ENCODE measurements at places on chromosomes 2 and 18.

- DNase-seq, result no peak
These were observed 20.4 kb downstream of the CNOT11 start for GRCh38 chr2:101273056-101273455.

DNA sequence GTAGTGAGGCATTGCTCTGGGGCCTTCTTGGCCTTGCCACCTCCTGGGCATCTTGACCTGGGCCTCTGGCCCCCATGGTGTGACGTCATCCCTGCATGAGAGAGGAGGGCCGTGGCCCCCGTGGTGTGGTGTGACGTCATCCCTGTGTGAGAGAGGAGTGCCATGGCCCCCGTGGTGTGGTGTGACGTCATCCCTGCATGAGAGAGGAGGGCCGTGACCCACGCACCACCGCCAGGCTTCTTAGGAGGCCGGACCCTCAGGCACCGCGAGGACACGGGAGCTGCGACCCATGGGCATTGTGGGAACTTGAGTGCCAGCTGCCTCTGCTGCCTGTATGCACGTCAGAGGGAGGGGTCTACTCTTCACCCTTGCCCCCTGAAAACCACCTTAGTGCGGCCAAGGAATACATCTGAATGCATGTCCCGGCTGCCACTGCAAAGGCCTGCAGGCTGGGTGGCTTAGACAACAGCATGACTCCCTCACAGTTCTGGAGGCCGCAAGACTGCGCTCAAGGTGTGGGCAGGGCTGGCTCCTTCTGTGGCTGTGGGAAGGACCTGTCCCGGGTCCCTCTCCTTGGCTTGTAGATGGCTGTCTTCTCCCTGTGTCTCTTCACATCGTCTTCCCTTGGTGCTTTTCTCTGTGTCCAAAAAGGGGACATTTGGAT is 20.8 kb upstream of the OTOS start:
- no peak for DNase-seq

DNA sequence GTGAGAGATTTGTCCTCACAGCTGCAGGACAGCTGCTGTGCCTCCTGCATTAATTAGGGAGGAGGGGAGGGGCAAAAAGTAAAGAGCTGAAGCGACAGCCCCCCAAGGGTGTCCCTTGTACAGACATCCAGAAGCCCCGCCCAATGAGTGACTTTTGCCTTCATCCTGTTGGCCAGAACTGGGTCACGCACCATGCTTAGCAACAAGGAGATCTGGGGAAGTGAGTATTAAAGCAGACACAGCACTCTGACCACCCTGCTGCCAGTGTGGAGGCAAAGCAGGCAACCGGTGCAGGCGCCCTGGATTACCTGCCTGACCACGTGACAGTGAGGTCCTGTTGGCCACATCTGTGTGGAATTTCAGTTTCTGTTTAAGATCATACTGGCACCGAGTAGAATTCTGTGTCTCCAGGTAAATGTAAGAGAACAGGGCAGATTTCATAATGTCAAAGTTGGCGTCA is 21.5 kb upstream of the BIN1 start:
- DNase-seq, result peak; percentile 51

GRCh38 chr18:23618862-23619387 is 32.6 kb upstream of the NPC1 start:
- no peak for DNase-seq

GRCh38 chr2:189204322-189204941 is 24.9 kb upstream of the COL5A2 start:
- no peak for DNase-seq

DNA sequence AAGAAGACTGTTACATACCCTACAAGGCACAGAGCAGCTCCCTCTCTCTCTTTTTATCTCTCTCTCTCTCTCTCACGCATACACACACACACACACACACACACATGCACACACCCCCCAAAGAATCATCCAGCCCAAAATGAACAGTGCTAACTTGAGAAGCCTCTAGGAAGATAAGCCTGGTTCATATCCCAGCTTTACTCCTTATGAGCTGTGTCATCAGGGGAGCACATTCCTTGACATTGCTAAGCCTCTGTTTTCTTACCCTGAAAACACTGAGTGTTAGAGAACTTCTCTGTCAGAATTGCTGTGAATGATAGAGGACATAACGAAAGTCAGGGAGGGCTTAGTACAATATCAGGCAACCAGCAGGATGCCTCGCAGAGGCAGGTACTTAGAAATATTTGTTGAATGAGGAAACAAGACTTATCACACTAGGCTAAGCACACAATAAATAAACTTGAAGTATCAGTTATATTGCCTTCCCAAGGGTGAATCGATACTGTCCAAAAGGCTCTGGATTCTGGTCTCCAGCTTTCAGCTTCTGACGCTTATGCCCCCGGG is 725.6 kb upstream of the ID2 start:
- DNase-seq, result peak; percentile 18

GRCh38 chr2:120818441-120818920 is 82.8 kb downstream of the GLI2 start:
- DNase-seq, result no peak

- DNase-seq, result no peak
These were observed 21.6 kb downstream of the KCNG2 start for GRCh38 chr18:79819064-79819967.

DNA sequence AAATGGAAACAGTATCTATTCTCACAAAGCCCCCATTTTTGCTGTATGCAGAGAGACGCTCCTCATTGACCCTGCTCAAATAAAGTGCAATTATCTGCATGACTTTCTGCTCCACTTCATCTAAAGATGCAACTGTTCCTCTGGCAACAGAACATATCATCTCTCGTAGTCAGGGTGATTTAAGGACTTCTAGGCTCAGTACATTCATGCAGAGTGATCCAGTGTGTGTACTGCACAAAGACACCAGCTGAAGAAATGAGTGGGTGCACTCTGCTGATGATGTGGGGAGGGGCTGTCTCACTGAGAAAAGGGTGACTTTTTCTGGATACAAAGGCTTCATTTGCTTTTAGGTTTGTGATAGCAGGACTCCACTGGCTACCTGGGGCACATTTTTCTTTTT is 355.2 kb downstream of the GALNT13 start:
- no peak for DNase-seq

Data from NCI-H510A treated with DMSO at 0.1 percent for 48 hours (cell line).